ENCODE measurements at places on chromosomes 4 and X.

- no peaks in the 10 kb centered on the region for H3K4me1 ChIP-seq
- H3K36me3 ChIP-seq, result no peaks in the 10 kb centered on the region
- no peaks in the 10 kb centered on the region for H3K27me3 ChIP-seq
- H3K4me3 ChIP-seq, result no peak overlapping the region
- no peak overlapping the region for H3K27ac ChIP-seq
- no peak for DNase-seq
Measured at GRCh38 chr4:36056136-36056535, 188.2 kb downstream of the ARAP2 start.

- H3K4me3 ChIP-seq, result no peak overlapping the region
- H3K36me3 ChIP-seq, result no peaks in the 10 kb centered on the region
- no peaks in the 10 kb centered on the region for H3K27me3 ChIP-seq
- no peaks in the 10 kb centered on the region for H3K4me1 ChIP-seq
- no peak overlapping the region for H3K27ac ChIP-seq
- DNase-seq, result no peak
Measured at GRCh38 chr4:146158036-146158745, 17.3 kb upstream of the LSM6 start.

- H3K4me1 ChIP-seq, result no peaks in the 10 kb centered on the region
- no peak for DNase-seq
- no peak overlapping the region for H3K4me3 ChIP-seq
- no peak overlapping the region for H3K27ac ChIP-seq
- H3K36me3 ChIP-seq, result no peaks in the 10 kb centered on the region
- no peaks in the 10 kb centered on the region for H3K27me3 ChIP-seq
Measured at GRCh38 chrX:9055354-9055753, 21.4 kb upstream of the FAM9B start.

- no peak overlapping the region for H3K4me3 ChIP-seq
- no peaks in the 10 kb centered on the region for H3K4me1 ChIP-seq
- no peak for DNase-seq
- H3K27me3 ChIP-seq, result no peaks in the 10 kb centered on the region
- H3K27ac ChIP-seq, result no peak overlapping the region
- no peaks in the 10 kb centered on the region for H3K36me3 ChIP-seq
Measured at GRCh38 chrX:15749642-15750610, 11.9 kb downstream of the CA5B start.

DNA sequence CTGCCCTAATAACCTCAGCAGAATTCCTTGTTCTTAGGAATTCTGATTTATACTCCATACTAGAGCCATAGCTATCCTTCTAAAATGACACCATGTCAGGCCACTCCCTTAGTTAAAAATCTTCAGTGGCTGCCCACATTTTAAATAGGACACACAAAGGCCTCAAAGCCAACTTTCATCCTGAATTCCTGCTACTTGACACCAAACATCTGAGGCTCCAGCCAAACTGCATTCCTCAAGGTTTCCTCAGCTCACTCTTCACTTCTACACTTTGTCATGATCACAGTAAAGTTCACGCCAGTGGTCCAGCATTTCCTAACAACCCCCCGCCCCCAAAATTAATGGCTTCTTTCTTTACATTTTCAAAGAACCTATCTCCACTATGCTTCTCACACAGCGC, 124.3 kb downstream of the ADGRA3 start:
- no peak overlapping the region for H3K4me3 ChIP-seq
- no peaks in the 10 kb centered on the region for H3K27me3 ChIP-seq
- H3K4me1 ChIP-seq, result no peaks in the 10 kb centered on the region
- peaks cover 9% of the 10 kb centered on the region for H3K36me3 ChIP-seq
- DNase-seq, result no peak

DNA sequence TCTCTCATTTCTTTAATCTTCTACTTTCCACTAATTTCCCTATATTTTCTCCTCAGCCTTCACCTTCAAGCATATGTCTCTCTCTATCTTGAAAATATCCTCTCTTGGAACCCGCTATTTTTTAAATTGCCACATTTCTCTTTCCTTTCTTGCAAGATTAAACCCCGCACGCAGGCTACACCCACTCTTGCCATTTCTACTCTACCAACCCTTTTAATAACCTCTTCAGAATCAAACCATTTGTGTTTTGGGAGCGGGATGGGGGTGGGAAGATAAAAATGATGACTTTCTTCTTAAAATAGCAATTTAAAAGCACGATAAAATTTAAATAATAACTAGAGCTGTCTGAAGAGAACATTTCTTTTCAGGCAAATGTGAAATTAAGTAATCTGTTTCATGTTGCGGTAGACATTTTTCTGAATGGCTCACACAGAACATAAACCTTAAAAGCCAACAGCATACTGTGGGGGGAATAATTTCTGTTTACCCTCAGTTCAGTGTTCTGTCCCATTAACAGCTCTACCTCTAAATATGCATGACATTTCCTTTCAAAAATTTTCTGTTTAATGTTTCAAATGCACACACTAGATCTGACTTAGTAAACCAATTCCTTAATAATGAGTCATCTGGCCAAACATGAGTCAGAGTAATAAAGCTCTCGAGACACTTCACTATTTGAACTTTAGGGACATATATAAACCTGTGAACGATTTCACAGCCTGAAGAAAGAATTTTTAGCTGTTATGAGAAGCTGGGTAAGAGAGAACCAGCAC, 20.5 kb downstream of the ARSJ start:
- H3K4me3 ChIP-seq, result no peak overlapping the region
- H3K4me1 ChIP-seq, result peaks cover 16% of the 10 kb centered on the region
- no peaks in the 10 kb centered on the region for H3K36me3 ChIP-seq
- DNase-seq, result no peak
- no peak overlapping the region for H3K27ac ChIP-seq

DNA sequence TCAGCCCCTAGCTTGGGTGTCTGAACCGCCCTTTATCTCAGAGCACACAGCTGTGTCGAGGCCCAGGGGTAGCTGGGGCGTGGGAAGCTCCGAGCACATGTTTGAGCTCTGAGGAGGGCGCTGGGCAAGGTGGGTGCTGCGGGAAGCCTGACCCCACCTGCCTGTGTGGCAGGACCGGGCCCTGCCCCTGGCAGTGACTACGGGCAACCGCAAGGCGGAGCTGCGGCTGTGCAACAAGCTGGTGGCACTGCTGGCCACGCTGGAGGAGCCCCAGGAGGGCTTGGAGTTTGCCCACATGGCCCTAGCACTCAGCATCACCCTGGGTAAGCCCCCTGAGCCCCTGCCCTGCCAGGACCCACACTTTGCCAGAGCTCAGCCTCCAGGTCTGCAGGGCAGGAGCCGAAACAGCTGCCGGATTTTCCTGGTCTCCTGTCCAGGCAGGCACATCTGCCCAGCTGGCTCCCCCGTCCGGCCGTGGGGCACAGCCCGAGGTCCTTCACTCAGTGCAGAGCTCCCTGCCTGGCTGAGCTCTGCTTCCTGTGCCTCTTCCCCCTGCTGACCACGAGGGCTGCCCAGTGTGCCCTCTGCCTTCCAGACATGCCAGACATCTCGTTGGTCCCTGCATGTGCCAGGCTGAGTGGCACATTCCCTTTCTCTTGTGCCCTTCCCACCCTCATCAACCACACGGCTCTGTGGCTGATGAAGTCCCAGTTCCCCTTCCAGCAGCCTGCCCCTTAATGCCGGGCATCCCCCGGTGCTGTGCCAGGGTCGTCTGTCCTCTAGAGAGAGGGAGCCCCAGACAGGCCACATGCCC, 33.2 kb upstream of the HTRA3 start:
- H3K27ac ChIP-seq, result no peak overlapping the region
- H3K4me1 ChIP-seq, result peaks cover 5% of the 10 kb centered on the region
